ENCODE measurements at places on chromosomes 2 and 18.

- no peak for DNase-seq
Observed at GRCh38 chr2:239559417-239560261, 158.8 kb upstream of the HDAC4 start.

DNA sequence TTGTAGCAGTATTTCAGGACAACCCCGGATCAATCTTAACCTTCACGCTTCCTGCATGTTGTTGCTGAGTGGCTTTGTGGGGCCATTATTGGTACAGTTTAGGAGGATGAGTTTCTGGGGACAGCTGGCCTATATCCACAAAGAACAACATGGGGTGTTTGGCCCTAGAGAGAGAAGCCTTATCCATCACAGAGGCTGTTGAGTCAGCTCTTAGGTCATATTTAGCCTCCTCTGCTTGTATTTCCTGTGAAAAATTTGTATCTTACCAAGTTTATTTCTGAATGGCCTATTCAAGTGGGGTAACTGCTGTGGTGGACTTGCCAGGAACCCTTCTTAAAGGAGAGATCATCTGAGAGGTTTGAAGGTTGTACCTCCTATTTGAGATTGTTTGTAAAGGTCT, 77.6 kb downstream of the MAP4K4 start:
- no peak for DNase-seq

DNA sequence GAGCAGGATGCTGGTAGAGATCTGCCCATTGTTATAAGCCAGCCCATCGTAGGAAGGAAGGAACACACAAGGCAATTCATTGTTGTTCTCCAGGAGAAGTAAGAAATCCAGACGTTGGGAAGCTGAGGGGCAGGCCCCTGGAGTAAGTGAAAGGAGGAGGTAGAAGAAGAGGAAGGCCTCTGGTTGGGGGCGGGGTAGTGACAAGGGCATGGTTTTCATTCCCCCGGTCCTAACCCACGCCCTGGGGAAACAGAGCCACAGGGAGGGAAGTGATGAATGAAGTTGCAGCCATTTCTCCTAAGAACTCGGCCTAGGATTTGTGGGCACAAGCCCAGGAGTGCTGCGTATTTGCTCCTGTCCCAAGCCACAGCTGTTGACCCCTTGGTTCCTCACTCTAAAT, 18.0 kb downstream of the LBH start:
- no peak for DNase-seq

DNA sequence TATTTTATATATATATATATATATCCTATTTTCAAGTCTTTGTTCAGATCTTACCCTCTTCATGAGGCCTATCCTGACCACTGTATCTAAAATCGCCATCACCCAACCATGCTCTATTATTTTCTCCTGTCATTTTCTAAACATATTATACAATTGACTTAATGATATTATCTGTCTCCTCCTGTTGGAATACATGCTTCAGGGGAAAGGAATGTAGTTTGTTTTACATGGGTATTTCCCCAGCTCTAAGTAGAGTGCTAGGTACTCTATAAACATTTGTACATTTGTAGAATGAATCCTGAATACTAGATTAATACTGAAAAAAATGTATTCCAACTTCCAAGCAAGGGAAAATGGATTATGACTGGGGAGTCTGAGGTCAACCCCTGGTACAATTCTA, 26.2 kb downstream of the TTC21B start:
- DNase-seq = no peak

DNA sequence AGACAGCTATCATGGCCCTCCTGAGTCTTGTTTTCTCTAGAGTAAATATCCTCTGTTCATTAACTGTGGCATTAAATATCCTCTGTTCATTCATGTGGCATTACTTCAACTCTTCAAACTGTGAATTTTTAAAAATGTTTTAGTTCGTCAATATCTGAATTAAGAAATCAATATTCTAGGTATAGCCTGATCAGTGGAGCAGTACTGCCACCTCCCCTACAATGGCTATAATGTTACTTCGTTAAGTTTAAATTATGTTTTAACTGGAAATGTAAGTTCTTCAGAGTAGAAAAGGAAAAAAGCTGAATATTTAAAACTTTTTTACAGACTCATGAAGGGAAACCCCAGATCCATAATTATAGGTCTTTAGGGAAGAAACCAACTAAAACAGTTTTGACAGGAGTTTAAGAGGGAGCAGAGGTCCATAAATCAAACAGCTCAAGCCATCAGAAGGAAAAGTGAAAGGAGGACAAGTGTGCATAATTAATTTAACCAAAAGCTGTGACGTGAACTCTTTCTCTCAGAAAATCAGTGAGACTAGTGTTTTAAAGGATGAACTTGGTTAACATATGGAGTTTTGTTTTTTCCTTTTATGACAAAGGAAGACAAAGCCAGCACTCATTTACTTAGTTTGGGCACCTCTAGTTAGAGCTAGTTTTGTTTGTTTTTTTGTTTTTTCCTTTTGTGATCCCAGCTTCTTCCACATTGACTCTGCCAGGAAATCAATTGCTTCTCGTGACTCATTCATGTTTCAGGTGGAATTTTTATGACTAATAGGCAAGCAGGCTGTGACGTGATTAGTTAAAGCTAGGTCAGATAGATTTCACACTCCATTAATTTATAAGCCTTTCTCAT, 44.9 kb downstream of the RBBP8 start:
- DNase-seq = no peak

DNA sequence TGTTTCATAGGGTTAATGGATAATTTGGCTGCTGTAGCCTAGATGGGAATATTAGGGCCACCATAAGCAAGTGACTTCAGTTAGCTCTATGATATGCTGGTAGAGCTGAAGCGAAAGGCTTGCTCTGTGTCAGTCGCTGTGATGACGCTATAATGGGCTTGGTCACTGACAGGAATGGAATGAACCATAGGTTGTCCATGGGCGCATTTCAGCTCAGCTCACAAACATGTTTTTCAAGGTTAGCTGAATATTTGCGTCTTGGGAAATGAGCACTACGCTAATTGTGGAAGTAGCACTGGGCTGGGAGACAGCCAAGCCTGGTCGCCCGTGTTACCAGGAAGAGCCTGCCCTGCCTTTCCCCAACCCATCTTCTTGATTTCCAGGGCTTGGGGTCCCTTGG, 3.2 kb upstream of the MYO7B start:
- DNase-seq = no peak

- no peak for DNase-seq
Observed at GRCh38 chr2:166614029-166614428, 120.0 kb upstream of the SCN7A start.

DNA sequence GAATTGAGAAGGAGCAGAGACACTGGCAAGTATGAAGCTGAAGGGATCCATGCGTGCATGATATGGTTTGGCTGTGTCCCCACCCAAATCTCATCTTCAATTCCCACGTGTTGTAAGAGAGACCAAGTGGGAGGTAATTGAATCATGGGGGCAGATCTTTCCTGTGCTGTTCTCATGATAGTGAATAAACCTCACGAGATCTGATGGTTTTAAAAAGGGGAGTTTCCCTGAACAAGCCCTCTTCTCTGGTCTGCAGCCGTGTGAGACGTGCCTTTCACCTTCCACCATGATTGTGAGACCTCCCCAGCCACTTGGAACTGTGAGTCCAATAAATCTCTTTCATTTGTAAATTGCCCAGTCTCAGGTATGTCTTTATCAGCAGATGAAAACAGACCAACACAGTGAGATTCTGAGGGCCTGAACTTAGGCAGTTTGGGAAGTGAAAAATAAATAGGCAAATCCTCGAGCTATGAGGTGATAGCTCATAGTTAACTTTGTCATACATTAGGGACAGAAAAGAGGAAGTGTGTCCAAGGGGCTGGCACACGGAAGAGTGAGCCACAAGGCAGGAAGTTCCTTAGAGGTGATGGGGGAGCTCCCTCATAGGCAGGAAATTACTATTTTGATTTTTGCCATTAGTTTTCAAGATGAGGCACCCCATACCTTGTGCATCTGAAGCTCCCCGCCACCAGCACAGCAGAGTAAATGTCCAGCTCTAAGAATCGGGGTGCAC, 658.8 kb upstream of the ID2 start:
- no peak for DNase-seq

- no peak for DNase-seq
Observed at GRCh38 chr2:47222826-47223554, 67.9 kb upstream of the STPG4 start.

- no peak for DNase-seq
Observed at GRCh38 chr2:238225911-238226697, 13.7 kb downstream of the HES6 start.

- no peak for DNase-seq
Observed at GRCh38 chr2:171858397-171858958, 35.6 kb downstream of the SLC25A12 start.

- no peak for DNase-seq
Observed at GRCh38 chr2:233799087-233799665, 21.0 kb downstream of the MROH2A start.

DNA sequence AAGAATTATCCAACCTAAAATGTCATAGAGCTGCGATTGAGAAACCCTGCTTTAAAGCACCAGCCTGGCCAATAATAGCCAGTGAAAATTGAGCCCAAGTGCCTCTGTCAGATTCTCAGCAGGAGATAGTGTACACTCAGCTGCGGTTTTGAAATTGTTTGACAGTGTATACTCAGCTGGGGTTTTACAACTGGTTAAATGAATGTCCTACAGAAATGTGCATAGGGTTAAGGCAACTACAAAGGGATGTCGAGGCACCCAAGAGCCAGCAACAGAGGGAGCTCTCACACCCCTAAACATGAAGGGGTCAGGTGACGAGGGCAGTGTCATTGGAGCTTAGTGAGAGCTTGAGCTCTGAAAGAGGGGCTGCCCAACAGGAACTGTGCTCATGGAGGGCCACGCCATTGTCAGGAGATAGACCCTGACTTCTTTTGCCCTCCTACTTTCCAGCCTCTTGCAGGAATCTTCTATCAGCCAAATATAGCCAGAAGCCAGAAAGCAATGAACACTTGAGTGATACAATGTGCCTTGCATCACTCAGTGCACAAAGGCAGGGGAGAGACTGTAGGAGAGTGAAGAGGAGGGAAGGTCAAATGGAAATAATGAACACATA, 15.1 kb downstream of the ACTG2 start:
- DNase-seq = peak; percentile 38

GRCh38 chr2:117972476-117973123, 41.3 kb downstream of the CCDC93 start:
- DNase-seq = no peak

- no peak for DNase-seq
Observed at GRCh38 chr2:123128951-123129350, 896.1 kb upstream of the CNTNAP5 start.

GRCh38 chr2:30275256-30275655, 43.9 kb downstream of the LBH start:
- no peak for DNase-seq

DNA sequence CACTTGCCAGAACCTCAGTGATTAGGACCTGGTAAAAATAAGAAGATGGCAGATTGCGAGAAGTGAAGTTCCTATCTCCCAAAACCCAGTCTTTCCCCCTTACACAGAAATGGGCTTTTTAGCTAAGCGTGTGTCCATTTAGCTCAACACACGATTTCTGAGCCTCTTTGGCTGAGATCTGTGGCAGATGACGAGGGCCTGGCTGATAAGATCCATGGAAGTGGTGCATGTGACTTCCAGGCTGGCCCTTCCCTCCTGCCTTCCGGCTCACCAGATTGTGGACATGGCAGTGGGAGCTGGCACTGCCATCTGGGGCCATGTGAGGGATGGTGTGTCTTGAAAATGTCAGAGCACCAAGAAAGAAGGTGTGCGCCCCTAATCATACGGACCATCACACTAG, 41.0 kb upstream of the ZFP36L2 start:
- no peak for DNase-seq

DNA sequence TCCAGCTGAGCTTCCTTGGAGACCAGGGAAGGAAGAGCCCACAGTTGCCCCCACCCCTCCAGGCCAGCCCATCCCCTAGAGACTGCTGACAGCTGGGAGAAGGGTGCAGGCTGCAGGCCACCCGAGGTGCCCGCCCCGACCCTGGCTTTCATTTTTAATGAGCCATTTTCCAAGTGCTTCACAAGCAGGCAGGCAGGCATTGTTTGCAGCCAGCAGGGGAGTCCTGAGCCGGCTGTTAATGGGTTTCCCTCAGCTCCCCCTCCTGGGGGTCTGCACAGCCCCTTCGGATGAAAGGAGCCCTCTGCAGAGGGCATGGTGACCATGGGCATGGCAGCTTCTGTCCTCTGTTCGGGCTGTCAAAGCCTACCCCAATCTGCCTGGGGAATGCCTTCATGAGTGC, 94.5 kb downstream of the ZBTB7C start:
- DNase-seq = no peak

GRCh38 chr2:1162768-1163584, 212.3 kb downstream of the SNTG2 start:
- peak; percentile 18 for DNase-seq

GRCh38 chr2:233853353-233853752, 982 bp downstream of the HJURP start:
- no peak for DNase-seq

- DNase-seq = no peak
Observed at GRCh38 chr2:15147591-15147990, 413.5 kb downstream of the NBAS start.

GRCh38 chr2:140589273-140589672, 1541.5 kb downstream of the LRP1B start:
- DNase-seq = no peak

DNA sequence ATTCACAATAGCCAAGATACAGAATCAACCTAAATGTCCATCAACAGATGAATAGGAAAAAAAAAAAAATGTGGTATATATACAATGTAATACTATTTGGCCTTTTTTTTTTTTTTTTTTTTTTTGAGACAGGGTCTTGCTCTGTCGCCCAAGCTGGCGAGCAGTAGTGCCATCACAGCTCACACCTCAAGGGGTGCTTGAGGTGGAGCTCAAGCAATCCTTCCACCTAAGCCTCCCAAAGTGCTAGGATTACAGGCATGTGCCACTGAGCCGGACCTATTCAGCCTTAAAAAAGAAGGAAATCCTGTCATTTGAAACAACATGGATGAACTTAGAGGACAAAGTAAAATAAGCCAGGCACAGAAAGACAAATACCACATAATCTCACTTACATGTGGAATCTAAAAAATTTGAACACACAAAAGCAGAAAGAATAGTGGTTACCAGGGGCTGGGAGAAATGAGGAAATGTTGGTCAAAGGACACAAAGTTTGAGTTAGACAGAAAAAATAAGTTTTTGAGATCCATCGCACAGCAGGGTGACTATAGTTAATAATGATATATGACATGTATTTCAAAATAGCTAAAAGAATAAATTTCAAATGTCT, 26.0 kb downstream of the TLK1 start:
- no peak for DNase-seq

DNA sequence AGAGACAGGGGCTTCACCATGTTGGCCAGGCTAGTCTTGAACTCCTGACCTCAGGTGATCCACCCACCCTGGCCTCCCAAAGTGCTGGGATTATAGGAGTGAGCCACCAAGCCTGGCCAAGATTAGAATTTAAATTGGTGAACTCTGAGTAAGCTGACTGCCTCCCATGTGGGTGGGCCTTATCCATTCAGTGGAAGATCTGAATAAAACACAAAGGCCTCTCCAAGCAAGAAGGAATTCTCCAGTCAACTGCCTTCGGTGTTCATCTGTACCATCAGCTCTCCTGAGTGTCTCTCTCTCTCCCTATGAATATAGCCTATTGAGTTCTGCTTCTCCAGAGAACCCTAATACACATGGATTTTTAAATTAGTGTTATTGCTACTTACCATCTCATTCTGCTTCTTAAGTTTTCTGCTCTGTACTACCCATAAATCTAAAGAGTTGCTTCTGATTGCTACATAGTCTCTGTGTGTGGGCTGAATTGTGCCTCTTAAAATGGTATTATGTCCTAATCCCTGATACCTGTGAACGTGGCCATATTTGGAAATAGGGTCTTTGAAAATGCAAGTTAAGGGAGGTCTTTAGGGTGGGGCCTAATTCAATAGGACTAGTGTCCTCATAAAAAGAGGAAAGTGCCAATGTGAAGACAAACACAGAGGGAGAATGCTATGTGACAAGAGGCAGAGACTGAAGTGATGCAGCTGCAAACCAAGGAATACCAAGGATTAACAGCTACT, 36.3 kb downstream of the FBXO11 start:
- no peak for DNase-seq

Data from stimulated activated CD4-positive, alpha-beta T cell treated with anti-CD3 and anti-CD28 coated beads, TNF-alpha, amount 100 ng/mL, for 4 hours (primary cell).